ENCODE measurements at places on chromosomes 4 and X.

- no peak for DNase-seq
Measured at GRCh38 chr4:47713129-47713834, 124.6 kb downstream of the CORIN start.

DNA sequence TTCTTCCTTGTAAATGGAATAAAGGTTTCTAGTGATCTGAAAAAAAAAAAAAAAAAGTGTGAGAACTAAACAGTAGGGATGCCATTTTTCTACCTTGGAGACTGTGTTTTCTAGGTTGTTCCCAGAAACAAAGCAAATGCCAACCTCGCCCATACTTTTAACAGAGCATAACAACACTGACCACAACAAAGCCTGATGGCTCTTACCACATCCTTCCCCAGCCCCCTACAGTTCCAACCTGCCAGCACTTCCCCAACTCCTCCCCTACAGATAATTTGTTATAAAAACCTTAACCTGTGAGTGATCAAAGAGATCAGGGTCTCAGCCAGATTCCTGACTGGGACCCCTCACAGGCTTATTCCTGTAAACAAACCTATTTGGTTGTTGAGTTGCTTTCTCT lies 940.0 kb downstream of the SH3BGRL start:
- DNase-seq: no peak

DNA sequence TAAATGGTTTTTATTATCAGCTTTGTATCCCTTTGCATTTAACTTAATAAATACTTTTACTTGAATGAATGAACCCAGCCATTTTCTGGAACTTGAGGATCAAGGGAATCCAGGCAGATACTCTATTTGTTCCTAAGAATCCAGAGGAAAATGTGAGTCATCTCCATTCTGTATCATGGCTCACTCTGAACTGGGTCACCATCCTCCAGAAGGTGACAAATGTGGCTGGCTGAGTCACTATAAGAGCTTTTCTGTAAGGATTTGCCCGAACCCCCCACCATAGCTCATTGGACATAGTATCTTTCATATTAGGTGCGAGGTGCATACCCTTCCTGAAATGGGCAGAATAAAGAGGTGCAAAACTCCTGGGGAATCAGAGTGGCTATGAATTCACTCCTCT lies 25.8 kb downstream of the RTL9 start:
- DNase-seq: no peak

DNA sequence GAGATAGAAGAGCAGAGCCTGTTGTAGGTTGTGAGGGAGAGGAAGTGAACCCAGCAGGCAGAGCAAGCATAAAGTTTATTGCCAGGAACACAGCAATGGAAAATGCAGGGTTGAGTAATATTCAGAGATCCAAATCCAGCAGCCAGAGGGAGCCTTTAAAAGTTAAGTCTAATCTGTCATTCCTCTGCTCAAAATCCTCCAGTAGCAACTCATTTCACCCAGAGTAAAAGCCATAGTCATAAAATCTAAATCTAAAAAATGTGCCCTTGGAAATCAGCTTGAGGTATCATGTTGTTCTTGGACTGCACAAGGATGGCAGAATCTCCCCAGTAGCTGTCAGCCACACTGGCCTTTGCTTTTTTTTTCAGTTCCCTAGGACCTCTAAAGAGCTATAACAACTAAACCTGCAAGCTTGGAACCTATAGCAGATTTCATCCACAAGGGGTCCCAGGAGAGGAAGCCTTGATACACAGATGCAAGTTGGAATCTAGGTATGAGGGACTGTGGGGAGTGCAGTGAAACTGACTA lies 62.9 kb upstream of the FRAS1 start:
- DNase-seq: peak; percentile 71

DNA sequence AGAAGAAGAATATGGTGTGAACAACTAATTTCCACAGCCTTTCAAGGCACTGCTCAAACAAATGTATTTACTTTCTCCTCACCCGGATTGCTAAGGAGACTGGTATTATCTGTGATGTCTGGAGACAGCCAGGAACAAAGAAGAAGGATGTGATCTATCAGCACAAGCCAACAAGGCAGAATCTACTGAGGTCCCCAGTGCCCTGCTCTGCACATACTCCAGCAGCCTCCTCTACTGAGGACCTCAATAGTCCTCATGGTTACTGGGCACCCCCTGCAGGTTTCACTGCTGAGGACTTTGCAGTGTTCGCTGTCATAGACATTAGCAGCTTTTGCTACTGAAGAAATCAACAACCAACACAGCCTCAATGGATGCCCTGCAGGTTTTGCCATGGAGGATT lies 930.1 kb downstream of the ADGRL3 start:
- no peak for DNase-seq

- DNase-seq: no peak
Measured at GRCh38 chrX:135591871-135592270, 71.4 kb downstream of the INTS6L start.

- no peak for DNase-seq
Measured at GRCh38 chr4:127759228-127759820, 22.8 kb upstream of the HSPA4L start.

GRCh38 chr4:83810428-83810827 lies 274.5 kb downstream of the GPAT3 start:
- DNase-seq: no peak

- DNase-seq: no peak
Measured at GRCh38 chr4:94453391-94453963, 1.7 kb downstream of the PDLIM5 start.

DNA sequence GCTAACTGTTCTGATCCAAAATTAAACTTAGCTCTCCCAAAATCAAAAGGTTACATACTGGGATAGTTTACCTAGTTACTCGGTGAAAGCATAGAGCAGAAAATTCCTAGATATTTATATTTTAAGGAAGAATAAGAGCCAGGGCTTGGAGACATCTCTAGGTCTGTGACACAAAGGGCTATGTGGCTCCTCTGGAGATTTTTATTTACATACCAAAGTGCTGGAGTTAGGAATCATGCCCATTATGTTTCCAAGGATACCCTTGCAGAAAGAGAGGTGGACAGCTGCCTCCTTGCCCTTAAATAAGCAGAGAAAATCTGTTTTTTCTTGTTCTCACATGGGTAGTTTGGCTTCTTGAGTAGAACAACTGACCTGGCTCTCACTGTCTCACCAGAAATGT lies 9.0 kb downstream of the COX7B2 start:
- DNase-seq: no peak

DNA sequence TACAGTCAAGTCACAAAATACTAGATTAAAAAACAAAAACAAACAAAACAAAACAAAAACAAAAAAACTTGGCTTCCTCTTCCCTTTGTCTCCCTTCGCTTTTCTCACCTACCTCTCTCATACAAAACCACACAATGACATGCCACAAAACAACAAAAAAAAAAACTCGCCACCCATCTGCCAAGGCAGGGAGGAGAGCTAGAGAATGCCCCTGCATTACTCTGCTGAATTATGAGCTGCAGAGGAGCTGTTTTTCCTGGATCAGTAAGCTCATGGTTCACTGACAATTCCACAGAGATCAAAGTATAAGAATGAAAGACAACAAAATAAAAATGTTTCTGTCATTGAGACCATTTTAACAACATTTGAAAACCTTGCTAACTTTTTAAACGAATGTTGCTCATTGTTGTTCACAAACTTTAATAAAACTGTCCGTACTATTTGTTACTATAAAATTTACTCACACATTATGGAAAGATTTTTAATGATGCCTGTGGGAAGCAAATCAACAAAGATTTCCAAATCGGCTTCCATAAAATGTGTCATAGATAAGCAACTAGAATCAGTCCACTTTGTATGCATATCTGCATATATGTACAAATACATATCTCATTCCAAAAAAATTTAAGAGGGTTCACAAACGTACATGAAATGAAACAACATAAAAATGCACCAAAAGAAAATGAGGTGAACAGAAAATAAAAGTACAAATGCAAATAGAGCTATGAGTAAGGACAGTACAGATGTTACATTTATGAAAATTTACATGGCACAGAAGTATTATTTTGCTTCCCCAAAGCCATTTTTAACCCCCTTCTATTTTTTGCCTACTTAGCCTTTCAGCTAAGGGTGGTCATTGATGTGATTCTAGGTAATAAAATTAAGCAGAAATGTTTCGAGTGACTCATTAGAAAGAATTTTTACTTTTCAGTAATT lies 252.4 kb upstream of the FAT4 start:
- DNase-seq: no peak

- DNase-seq: no peak
Measured at GRCh38 chr4:53545273-53545672, 46.0 kb downstream of the LNX1 start.

DNA sequence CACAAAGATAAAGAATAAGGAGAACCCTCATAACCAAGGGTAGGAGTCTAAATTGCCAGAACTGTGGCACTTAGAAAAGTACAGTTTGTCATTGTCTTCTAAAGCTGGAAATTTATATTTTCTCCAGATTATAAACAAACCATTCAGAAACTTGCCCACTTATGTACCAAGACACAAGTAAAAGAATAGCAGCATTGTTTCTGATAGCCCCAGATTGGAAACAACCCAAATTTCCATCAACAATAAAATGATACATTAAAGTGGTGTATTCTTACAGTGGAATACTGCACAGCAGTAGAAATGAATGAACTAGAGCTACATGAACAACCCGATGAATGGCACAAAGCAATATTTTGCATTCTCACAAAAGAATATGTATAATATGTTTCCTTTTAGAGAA lies 63.1 kb upstream of the PDHA1 start:
- no peak for DNase-seq

- no peak for DNase-seq
Measured at GRCh38 chrX:70455366-70456202, 10.9 kb downstream of the DLG3 start.

GRCh38 chr4:98976716-98977115 lies 18.8 kb upstream of the METAP1 start:
- DNase-seq: no peak

DNA sequence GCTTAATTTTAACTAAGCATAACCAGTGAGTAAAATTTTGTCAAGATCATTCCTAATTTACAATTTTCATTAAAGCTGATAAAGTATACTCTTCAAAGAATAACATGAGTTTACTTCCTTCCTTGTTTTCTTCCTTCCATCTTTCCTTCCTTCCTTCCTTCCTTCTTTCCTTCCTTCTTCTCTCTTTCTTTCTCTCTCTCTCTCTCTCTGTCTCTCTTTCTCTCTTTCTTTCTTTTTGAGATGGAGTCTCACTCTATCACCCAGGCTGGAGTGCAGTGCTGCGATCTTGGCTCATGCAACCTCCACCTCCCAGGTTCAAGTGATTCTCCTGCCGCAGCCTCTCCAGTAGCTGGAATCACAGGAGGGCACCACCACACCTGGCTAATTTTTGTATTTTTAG lies 42.7 kb upstream of the PTPN13 start:
- no peak for DNase-seq

DNA sequence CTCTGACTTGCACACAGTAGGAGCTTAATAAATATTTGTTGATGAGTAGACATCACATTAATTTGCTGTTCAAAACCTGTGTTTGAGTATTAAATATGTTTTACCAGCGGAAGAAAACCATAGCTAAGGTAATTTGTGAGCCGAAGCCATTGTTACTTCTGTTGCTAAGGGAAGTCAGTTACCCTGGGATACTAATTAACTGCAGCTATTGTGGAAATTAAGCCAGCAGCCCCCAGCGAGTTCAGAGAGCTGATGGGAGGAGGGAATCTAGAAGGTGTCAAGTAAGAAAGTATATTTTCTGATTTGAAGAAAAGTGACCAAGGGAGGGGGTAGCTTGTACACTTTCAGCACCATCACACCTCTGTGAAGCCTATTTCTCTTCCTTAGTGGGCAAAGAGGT lies 76.7 kb upstream of the IGSF1 start:
- DNase-seq: no peak

- DNase-seq: no peak
Measured at GRCh38 chr4:169152899-169153298, 117.9 kb downstream of the SH3RF1 start.

DNA sequence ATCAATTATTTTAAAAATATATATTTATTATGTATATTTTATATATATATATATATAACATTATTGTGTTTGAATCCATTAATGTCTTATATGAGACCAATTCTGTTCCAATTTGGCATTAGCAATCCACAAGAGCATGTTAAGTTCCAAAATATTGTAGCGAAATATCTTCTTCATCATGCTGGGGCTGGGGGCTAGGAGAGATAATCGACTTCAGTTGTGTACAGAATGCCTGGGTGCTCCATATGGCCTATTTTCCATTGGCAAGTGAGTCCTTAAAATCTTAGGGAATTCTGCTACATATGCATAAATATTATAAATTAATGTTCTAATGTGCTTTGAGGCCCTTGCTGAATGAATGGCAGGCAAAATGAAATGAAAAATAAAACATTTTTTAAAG lies 117.7 kb downstream of the PCDH7 start:
- DNase-seq: no peak

DNA sequence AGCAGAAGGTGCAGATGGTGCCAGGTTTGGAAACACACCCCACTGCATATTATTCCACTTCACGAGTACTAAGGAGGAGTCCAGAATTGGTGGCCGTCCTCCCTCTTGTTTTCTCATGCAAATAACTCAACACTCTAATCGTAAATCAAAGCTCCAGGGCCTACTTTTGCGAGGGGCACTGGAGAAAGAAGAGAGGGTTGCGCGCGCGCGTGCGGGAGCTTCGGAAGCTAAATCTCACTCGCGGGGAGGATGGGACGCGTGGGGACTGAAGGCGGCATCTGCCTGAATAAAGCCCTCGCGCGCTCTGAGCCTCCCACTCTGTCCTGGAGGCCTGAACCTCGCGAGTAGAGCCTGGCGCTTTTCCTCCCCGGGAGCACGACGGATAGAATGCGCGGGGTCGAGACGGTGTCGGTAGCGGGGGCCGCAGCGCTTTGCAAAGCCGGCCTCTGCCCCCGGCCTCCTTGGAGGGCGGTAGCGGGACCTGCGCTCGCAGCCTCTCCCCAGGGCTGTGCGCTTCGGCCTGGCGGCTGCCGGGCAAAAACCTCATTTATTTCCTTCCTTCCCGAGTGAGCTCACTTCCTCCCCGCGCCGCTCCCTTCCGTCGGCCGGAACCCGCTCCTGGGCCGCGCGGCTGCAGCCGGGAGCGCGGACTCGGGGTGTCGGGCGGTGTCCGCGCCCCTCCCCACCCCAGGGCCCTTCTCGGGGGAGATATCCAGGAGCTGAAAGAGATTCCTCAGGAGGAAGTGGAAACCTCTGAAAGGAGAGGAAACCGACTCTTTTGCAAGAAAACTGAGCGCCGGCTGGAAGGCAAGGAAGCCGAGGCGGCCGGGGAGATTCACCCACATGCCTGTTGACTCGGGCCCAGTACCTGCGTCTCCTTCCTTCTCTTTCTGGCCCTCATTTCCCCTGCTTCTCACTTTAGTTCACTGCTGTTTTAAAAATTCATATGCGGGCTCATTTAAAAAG lies 20.7 kb downstream of the HAND2 start:
- peak; percentile 61 for DNase-seq

DNA sequence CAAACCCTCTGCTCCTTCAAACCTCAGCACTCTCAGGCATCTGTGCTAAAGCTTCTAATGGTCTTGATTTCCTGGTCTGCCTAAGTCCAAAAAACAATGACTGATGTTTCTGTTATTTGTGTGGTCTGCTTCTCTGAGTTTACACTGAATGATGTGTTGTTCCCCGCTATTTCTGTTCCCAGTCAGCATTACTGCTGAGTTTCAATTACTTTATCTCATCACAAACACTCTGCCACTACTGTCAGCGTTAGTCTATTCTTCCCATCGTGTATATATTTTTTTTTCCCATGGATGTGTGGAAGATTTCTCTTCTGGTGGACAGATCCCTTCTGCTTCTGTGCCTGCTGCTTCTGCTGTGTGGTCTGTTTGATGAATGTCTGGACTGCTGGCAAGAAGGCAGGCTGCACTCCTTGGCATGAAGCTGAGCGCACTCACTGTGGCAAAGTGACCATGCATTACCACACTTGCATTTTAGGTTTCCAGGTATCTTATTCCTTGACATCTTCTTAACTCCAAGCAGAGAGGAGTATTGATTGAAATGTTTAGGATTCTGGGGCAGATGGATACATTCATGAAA lies 106.9 kb upstream of the PAQR3 start:
- DNase-seq: no peak

- no peak for DNase-seq
Measured at GRCh38 chr4:119038116-119038841, 97.4 kb upstream of the MYOZ2 start.
